ENCODE measurements at places on chromosomes 11 and 22. TPM values are rescaled to one million over a fixed set of nuclear protein-coding genes. Genes with fewer than 3 reads are reported as not detected.

DNA sequence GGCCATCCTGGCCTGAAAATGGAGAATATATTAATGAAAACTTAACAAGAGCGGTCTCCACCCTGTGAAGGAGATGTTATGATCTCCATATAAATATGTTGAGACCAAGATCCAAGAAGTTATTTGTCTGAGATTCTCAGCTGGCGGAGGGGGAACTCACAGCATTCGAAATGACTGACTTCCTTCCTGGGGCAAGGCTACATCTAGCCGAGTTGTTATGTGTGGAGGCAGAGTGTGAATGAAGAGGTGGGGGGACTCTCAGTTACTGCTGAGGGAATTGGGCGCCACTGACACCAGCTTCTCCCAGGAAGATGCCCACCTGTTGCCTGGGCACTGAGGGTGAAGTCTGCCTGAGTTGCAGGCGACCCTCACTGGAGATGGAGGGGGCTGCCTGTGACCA is 5.9 kb downstream of the HTR3A start:
- no peak overlapping the region for H3K4me3 ChIP-seq
- no peaks in the 10 kb centered on the region for H3K27me3 ChIP-seq
- DNase-seq = no peak
- H3K36me3 ChIP-seq = no peaks in the 10 kb centered on the region

DNA sequence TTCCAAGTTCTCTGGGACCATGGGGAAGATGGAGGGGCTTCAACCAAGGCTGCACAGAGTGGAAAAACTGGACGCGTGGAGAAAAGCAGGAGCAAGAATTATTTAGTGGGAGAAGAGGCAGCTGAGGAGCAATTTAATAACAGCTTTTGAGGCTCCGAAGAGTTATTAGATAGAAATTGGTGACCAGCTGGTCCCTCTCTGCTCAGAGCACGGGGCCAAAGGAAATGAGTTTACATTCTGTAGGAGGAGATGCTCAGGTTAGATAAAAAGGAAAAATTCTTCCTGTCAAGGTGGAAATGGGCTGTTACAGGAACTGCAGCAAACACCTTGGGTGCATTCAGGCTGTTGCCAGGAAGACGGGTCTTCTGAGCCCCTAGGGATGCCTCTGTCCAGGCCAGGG is 47.0 kb upstream of the GALNT18 start:
- H3K4me1 ChIP-seq = no peaks in the 10 kb centered on the region
- H3K27ac ChIP-seq = no peak overlapping the region
- no peak overlapping the region for H3K4me3 ChIP-seq
- no peaks in the 10 kb centered on the region for H3K36me3 ChIP-seq

DNA sequence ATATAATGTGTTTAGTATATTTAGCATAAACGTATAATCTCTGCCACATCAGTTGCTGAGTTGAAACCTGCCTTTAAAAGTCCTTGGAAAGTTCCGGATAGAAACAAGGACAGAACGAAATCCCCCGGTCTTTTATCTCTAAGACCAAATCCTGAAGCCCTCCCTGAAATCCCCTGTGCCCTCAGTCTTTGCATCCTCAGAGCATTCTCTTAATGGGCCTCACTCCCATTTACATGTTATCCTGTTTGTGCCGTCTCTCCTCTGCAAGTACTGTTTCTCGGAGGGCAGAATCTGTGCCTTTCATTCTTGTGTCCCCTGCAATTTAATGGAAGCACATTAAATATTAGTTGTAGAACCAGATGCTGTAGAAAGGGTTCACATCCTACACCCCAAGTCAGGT is 56.0 kb downstream of the ZNRF3 start:
- no peaks in the 10 kb centered on the region for H3K4me1 ChIP-seq
- H3K27ac ChIP-seq = no peak overlapping the region
- no peak overlapping the region for H3K4me3 ChIP-seq
- no peaks in the 10 kb centered on the region for H3K36me3 ChIP-seq
- H3K27me3 ChIP-seq = no peaks in the 10 kb centered on the region
- DNase-seq = no peak

DNA sequence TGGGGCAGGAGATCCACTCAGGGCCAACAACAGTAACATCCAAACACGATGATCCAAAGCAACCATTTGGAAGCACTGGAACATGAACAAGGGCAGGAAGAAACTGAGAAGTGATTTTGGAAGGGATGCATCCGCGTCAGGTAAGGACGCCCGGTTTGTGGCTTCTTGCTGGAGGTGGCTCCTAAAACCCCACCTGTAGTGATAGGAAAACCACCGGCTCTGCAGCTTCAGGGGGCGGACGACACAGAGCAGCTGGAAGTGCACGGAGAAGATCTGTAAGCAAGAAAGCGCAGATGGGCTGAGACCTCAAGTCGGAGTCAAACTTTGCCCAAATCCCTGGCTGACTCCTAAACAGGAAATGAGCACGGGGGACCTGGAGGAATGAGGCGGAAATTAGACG is 1066.1 kb downstream of the BRD1 start:
- H3K4me1 ChIP-seq = no peaks in the 10 kb centered on the region
- no peak overlapping the region for H3K27ac ChIP-seq
- DNase-seq = peak; percentile 7

DNA sequence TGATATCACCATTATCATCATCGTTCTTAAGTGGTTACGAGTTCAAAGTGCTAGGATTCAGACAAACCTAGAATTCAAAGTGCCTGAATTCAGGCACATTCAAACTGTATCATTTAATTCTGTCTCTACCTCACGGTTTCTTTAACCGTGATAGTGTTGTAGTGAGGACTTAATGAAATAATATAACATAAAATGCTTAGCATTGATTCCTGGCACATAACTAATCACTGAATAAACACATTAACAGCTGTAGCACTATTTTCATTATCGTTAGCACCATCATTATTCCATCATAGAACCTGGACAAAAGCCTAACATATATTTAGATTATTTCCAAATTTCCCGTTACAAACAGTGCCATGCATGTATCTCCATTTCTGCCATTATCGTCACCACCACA is 102.0 kb downstream of the WNT11 start:
- H3K27me3 ChIP-seq = no peaks in the 10 kb centered on the region
- no peak overlapping the region for H3K4me3 ChIP-seq
- H3K36me3 ChIP-seq = no peaks in the 10 kb centered on the region
- no peak for DNase-seq

ISX gene
- not detected for total RNA-seq

ENTHD1 gene
- total RNA-seq = not detected

STK33 gene
- total RNA-seq = 31.8 TPM

Data from heart left ventricle (tissue), 16 donors.